Eye (tissue), 1 donor: ENCODE measurements at places on chromosomes 11 and 22.

GRCh38 chr11:74460481-74461154, 6.7 kb downstream of the KCNE3 start:
- no peak for DNase-seq

DNA sequence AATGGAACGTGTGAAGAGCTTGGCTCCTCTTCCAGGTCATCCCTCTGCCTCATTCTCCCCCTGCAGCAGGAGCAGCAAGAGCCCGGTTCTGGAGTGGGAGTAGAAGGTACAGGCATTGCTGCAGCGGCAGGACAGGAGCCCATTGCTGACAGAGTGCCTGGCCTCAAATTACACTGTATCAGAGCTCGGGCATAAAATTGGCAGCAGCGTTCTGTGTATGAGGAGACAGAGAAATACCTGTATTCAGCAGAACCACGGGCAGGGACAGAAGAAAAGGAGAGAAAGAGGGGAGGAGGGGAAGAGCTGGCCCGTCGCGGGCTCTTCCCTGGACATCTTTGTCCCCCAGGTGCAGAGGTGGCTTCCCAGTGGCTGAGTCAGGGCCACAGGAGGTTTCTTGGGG, 2.6 kb upstream of the NCF4 start:
- no peak for DNase-seq

- DNase-seq, result peak; percentile 60
These were observed 540 bp downstream of the PPARA start for GRCh38 chr22:46150655-46151477.

GRCh38 chr11:113505046-113505445, 29.8 kb upstream of the DRD2 start:
- DNase-seq, result no peak

DNA sequence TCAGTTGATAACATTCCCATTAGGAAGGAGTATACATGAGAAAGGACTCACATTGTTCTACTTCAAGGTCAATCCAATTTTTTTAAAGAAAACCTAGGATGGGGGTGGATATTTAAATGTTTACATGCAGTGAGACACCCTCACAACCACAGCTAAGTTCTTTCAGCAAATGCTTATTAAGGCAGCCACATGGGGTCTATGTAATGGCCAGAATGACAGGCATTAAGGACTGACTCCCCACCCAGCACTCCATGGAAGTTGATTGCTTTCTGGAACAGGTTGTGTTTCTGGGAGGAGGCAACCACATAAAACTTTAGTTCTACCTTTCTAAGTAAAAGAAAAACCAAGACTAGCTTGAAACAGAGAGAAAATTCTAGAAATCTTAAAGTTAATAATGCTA, 662.0 kb upstream of the CCDC90B start:
- DNase-seq, result no peak

GRCh38 chr11:33543823-33544222, 156.8 kb downstream of the C11orf91 start:
- DNase-seq, result no peak

GRCh38 chr22:24186352-24186740, 5.1 kb downstream of the SUSD2 start:
- DNase-seq, result no peak

- DNase-seq, result no peak
These were observed 94.5 kb downstream of the CASP12 start for GRCh38 chr11:104803776-104804175.

DNA sequence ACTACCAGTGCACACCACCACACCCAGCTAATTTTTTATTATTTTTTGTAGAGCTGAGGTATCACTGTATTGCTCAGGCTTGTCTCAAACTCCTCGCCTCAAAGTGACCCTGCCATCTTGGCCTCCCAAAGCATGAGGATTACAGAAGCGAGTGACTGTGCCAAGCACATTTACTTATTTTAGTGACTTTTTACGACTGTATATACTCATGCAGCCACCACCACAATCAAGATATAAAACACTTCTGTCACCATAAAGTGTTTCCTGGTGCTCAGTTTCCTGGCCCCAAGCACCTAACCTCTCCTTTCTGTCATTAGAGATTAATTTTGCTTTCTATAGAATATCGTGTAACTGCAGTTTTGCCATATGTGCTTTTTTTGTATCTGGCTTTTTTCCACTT, 25.9 kb downstream of the ELP4 start:
- DNase-seq, result no peak

DNA sequence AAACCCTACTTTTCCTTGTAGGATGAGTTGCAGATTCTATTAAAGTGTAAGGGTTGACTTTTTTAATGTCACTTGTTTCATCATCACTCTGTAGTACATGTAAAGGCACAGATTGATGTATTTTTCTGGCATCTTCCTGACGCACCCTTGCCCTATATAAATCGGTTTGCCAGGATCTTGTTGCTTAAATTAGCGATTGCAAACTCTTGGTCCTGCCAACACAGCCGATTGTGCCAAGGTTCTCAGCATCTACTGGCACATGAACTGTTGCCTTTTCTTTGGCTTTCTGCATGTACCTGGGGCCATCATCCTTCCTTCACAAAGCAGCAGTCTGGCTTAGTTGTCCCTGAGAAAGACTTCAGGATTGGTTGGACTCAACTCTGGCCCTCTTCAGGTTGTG, 7.5 kb upstream of the LIN7C start:
- no peak for DNase-seq

GRCh38 chr11:18368221-18368620, 26.1 kb upstream of the LDHA start:
- DNase-seq, result no peak
